ENCODE measurements at places on chromosomes 12 and 14.

DNA sequence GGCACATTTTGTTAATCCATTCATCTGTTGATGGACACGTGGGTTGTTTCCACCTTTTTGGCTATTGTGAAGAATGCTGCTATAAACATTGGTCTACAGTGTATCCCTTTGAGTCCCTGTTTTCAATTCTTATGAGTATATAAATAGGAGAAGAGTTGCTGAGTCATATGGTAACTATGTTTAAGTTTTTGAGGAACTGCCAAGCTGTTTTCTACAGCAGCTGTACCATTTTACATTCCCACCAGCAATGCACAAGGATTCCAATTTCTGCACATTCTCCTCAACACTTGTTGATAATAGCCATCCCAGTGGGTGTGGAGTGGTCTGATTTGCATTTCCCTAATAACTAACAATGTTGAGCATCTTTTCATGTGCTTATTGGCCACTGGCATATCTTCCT lies 6.9 kb upstream of the SVOP start:
- no peak for DNase-seq

DNA sequence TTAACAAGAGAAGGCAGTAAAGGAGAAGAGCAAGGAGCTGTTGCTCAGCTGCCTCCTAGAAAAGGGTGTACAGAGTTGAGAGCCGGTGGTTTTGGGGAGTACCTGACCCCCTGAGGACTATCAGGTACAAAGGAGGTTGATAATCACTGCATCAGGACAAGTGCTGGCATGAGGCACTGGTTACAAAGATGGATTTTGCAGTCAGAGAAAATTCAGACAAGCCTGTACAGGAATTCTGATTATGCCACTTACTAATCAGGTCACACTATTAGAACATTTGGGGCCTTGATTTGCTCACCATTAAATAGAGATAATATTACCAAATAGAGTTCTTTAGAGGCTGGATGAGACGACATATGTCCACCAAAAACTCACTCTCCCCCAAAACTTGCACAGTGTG lies 450.9 kb upstream of the TMPO start:
- DNase-seq: no peak

DNA sequence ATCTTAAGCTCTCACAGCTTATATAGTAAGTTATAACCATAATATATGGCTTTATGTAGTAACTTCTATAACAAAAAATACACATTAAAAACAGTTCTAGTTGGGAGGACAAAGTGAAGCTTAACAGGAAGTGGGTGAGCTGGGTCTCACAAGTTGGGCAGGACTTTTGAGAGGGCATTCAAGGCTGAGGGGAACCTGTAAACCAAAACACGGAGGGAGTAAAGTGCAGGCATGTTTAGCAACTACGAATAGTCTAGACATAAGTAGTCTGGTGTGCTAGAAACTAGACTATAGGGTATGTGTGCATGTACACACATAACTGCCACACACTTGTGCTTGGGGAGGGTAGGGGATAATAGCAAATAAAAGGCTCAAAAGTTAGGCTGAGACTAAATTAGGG lies 14.2 kb upstream of the NEK9 start:
- DNase-seq: no peak

DNA sequence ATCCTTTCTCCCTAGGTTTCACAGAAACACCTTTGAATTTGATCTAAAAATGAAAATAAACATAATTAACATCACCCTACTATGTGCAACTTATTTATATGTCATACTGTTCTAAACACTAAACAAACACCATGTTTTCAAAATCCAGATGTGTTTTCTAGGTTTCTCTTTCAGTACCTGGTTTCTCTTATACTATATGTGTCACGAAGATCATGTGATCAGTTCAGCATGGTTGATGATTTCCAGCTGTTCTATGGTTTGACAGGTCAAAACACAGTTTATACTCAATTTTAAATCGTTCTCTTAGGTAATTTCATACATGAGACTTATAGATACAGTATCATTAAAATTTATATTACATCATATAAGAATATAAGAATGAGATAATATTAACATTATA lies 373.1 kb downstream of the SOX5 start:
- no peak for DNase-seq

- no peak for DNase-seq
Measured at GRCh38 chr12:121217761-121218160, 7.8 kb downstream of the P2RX4 start.

GRCh38 chr12:31820832-31821231 lies 92.0 kb upstream of the AMN1 start:
- no peak for DNase-seq

GRCh38 chr12:110928700-110929099 lies 8.3 kb upstream of the MYL2 start:
- DNase-seq: no peak

GRCh38 chr14:103296987-103297386 lies 37.0 kb upstream of the EIF5 start:
- DNase-seq: no peak

DNA sequence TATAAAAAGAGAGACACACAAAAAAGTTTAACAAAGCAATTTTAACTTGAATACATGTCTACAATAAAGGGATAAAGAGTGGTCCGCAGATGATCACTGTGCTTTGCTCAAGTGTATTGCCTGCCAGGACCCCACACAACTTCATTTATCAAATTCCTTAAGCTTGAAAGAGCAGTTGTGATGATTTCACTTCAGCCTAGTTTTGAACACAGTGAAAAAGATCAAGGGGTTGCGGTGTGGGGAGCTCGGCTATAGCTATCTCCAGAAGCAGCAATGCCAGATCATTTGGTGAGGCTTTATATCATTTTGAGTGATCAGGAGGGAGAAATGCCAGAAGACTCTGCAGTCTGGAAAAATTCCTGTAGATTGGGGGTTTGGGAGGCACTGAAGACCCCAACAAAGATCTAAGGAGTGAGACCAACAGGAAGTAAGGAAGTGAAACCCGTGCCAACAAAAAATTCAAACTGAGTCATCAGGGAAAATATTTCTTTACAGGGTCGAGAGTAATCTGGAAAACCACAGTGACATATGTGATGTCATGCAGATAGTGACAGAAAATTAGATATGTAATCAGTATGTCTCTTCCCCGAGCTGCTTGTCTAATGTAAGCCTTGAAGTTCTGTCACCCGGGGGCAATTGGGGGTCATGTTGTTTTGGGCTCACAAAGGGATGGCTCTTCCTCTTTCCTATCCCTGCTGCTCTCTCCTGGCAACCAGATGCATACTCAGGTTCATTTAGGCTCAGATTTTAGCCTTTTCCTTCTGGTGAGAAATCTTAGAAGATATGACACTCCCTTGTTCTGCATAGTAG lies 221.8 kb downstream of the MSRB3 start:
- no peak for DNase-seq

DNA sequence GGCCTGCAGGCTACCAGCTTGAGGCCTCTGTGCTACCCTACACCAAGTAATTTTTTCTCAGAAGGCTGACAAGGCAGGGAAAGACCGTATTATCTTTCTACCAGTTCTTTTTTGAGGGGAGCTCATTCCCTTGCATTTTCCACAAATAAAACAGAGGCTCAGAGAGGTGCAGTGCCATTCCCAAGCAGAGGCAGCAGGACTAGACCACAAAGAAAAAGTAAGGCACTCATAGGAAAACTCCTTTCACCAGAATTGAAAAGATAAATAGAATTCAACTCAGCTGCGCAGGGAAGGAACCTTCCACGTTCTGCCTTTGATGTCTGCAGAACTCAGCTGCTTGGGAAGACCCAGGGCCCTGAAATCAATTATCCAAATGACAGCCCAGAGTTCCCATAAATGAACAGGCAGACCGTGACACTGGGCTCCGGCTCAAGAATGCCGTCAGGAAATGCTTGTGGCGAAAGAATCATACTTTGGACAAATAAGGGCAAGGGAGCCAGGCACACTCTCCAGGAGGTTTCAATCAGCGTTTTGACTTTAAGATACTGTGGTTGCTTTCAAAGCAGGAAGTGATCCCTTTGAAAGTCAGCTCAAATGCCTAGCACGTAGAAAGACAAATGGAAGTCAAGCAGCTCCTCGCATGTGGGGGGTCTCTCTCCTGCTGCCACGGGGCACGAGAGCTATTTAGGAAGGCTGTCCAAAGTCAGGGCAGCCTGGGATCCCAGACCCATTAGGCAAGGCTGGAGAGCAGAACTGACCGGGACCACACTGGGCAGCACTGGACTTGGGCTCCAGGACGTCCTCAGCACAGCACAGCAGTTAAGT lies 14.0 kb downstream of the KCTD10 start:
- no peak for DNase-seq

DNA sequence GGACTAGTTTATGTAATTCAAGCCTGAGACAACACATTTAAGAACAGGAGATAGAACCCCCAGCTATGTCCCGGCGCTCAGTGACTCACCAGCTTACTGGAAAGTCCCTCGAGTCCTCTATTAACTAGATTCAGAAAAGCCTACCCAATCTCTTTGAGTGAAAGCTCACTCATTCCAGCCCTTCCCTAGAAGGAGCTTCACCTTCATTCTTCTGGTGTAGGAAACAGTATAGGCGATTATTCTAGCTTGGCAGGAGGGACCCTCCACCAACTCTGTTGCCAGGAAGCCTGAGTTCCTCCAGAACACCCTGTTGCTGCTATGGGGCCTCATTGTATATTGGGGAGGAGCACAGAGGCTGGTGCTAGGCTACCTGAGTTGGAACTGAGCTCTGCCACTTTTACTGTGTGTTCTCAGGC lies 57.2 kb upstream of the AEBP2 start:
- DNase-seq: no peak

GRCh38 chr12:117098361-117099217 lies 627 bp downstream of the TESC start:
- DNase-seq: no peak

- no peak for DNase-seq
Measured at GRCh38 chr14:60655898-60656685, 6.8 kb upstream of the SIX1 start.

DNA sequence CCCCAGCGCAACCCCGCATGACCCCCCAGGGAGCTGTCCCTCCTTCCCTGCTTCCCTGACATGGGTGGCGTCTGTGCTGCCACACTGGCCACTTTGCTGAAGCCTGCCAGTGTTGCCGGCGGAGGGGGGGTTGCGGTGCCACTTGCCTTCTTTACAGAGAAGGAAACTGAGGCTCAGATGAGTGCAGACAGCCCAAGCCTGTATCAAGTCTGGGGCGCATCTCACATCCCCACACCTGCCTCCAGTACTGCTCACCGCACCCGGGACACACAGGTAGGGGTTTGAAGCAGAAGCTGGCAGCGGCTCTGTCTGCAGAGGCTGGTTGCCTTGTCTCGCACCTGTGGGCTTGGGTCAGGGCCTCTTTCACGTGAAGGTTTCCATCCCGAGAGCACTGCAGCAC lies 104.7 kb upstream of the RTL1 start:
- DNase-seq: no peak

- no peak for DNase-seq
Measured at GRCh38 chr12:111178181-111179081, 190.5 kb downstream of the PHETA1 start.

DNA sequence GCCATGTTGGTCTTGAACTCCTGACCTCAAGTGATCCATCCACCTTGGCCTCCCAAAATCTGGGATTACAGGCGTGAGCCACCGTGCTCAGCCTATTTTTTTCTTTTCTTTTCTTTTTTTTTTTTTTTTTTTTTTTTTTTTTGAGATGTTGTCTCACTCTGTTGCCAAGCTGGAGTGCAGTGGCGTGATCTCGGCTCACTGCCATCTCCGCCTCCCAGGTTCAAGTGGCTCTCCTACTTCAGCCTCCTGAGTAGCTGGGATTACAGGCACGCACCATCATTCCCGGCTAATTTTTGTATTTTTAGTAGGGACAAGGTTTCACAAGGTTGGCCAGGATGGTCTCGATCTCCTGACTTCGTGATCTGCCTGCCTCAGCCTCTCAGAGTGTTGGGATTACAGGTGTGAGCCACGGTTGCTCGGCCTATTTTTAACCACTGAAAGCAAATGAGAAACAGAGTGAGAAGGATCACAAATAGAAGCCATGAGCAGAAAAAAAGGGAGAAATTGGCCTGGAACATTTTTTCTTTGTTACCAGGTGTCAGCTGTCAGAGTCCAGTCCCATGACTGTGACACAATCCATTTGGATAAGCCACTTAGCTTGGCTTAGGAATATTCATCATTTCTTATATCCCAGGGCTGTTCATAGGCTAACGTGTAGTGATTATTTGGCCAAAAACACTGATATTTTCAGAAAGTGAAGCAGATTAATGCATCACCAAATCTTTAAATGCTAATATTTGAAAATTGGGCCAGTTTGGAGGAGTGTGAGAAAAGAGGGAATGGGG lies 7.9 kb upstream of the NFKBIA start:
- no peak for DNase-seq

- no peak for DNase-seq
Measured at GRCh38 chr12:68237078-68237477, 11.5 kb upstream of the IL26 start.

DNA sequence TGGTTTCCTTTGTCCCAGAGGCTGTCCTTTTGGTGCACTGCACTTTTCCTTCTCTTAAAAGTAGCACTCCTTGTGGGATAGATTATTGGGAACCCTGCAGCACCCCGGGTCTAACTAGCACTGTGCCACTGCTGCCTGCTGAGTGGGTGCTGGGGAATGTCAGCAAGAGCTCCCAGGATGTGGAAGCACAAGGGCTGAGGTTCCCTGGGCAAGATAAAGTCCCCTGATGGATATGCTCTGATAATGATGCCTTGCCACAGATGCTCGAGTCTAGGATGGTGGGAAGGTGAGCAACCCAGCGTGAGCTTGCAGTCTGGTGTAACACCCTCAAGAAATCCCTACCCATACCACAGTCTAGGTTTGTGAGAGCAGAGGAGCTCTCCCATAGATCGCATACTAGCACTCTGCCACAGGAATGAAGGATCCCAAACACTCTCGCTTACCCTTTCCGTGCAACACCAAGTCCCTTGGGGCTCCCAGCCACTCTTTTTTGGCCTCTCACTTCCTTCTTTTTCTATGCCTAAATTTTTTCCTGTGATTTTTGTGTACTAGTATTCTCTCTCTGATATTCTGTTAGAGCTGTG lies 32.6 kb downstream of the USP15 start:
- DNase-seq: no peak

DNA sequence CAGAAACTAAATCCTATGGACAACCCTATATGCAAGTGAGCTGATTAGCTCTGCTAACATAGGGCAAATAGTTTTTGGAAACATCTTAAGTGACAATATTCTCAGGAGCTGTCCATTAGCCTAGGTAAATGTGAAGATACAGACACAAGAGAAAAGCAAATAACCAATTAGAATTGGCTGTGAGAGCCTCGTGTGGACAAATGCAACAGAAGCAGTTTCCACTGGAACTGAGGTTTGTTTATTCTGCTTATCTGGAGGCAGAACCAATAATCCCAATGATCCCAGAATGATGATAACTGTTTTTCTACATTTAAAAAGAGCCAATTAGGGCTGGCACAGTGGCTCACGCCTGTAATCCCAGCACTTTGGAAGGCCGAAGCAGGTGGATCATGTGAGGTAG lies 43.2 kb upstream of the YAF2 start:
- no peak for DNase-seq

DNA sequence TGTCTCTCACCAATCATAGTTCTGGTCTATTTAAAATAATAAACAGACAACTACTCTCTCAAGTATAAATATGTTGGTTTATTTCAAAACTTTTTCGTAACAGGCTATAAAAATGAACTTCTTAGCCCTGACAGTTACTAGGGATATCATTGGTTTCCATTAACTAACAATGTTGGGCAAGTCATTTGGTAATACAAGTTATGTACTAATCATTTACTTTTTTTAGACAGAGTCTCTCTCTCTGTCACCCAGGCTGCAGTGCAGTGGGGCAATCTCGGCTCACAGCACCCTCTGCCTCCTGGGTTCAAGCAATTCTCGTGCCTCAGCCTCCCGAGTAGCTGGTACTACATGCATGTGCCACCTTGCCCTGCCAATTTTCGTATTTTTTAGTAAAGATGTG lies 14.6 kb upstream of the KANSL2 start:
- DNase-seq: no peak
